Cardiac fibroblast (primary cell): ENCODE measurements at places on chromosomes 5 and 9.

GRCh38 chr5:138489683-138490061 is 24.4 kb downstream of the EGR1 start:
- DNase-seq, result peak; percentile 52

GRCh38 chr5:56838409-56839039 is 23.2 kb downstream of the MAP3K1 start:
- peak; percentile 78 for DNase-seq

DNA sequence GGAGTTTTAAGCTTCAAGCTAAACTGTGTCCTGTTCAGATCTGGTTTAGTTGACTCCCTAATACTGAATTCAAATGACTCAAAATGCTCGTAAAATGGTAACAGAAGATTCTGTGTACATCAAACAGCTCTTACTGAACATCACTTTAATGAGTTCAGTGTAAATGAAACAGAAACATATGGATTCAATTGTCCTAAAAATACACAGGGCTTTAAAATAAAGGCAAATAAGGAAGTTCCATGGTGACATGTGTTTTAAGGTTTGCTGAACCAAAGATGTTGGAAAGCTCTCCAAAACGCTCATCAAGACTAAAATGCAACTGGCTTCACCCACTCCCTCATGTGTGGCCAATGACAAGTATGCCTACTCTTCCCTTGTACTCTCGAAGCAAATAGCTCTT is 340.0 kb upstream of the PIK3R1 start:
- no peak for DNase-seq

GRCh38 chr9:110152704-110153374 is 55.1 kb downstream of the C9orf152 start:
- peak; percentile 78 for DNase-seq

DNA sequence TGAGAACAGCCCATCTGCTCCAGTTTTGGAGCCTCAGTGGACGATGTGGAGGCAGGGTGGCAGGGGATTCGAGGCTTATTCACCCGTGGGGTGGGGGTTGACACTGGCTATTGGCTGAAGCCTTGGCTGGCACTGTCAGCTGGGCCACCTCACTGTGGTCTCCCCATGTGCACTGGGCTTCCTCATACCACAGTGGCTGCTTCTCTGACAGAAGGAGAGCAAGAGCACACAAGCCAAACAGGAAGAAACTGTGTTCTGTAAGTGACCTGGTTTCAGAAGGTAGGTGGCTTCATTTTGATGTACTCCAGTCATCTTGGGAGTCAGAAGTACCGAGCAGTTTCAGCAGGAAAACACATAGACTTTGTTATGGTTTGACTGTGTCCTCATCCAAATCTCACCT is 24.7 kb upstream of the CTNND2 start:
- DNase-seq, result no peak

GRCh38 chr5:4927097-4927496 is 213.0 kb upstream of the ADAMTS16 start:
- no peak for DNase-seq

DNA sequence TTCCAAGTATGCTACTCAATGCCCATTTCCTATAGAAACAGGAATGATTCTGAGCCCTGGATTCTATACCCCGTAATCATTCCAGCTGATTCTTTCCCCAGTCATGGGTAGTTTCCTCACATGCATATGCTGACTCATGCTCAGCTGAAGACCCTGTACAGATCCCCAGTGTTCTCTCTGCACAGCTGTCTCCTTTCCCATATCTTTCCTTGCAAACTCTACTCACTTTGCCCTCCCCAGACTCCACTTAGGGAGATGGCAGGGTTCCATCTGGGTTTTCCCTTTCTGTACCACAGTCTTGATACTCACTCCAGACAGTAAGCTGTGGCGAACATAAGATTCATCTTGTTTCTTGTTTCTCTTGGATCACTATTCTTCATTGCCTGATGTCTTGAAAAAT is 357.6 kb downstream of the RAB3C start:
- DNase-seq, result peak; percentile 77

- DNase-seq, result no peak
These were observed 56.2 kb upstream of the PSD2 start for GRCh38 chr5:139739150-139739974.

DNA sequence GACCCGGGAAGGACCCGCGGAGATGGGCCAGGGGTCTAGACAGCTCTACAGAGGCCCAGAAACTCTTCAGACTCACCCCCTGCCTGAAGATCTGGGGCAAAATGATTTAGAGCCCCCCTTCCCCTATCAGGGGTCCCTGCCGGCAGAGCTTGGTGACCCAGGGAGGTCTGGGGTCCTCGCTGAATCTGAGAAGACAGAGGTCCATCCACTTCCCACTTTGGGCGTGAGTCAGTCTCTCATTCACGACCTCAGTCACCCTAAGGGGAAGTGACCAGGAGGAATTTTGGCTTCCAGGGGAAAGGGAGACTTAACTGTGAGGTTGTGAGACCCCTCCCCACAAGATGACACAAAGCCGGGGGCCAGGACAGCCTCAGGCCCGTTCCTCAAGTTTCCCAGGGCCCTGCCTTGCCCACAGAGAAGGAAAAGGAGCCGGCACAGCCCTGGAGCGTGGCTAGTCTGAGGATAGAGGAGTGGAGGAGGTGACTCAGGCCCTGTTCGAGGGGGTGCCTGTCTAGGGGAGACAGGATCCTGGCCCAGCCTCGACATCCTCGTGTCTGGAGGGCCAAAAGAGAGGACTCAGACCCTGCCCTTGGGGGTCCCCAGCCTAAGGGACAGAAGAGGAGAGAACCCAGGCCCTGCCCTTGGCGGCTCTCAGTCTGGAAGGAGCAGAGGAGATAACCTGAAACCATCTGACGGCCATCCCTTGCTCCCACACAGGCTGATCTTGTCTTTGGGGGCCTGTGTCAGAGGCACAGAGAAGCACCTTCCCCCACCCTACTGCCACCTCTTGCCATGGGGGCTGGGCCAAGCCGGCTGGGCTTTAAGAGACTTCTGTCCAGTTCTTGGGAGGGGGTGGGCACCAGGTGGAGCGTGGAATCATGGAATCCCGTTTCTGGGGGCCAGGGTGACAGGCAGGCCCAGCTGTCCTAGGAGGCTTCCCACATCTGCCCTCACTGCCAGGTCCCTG is 889 bp downstream of the PDLIM4 start:
- DNase-seq, result no peak

GRCh38 chr9:26675035-26675434 is 217.6 kb downstream of the CAAP1 start:
- no peak for DNase-seq

GRCh38 chr9:27468000-27468399 is 56.1 kb upstream of the IFNK start:
- DNase-seq, result no peak

- DNase-seq, result no peak
These were observed 138.6 kb downstream of the ARL15 start for GRCh38 chr5:54171645-54172384.

- DNase-seq, result no peak
These were observed 41.6 kb upstream of the LCP2 start for GRCh38 chr5:170338933-170339779.
